ENCODE measurements at places on chromosomes 5 and 9.

- DNase-seq = no peak
Measured at GRCh38 chr9:110293248-110293647, 36.9 kb upstream of the TXN start.

DNA sequence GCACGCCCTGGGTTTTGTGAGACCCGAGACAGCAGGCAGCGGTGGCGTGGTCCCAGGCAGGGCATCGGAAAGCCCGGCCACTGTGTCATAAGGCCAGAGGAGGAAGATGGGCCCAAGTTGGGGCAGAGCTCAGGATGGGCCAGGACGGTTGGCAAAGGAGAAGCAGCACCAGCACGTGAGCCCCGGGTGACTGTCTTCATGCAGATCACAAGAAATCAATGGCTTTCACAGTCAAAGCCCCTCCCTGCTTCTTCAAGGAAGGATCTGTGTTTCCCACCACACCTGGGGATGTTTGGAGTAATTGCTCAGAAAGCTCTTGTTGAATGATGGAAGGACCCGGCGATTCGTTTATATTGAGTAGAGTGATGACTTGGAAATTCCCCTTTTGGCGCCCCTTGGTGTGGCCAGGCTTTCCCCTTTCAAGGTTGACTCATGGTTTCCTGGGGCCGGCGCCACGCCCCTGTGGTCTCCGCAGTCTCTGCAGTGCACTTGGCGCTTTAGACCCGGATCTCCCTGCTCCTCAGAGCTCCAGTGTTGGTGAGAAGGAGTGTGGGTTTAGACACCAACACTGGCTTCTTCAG is 52.1 kb downstream of the IL31RA start:
- peak; percentile 59 for DNase-seq

- DNase-seq = no peak
Measured at GRCh38 chr9:134548618-134549017, 93.0 kb upstream of the COL5A1 start.

DNA sequence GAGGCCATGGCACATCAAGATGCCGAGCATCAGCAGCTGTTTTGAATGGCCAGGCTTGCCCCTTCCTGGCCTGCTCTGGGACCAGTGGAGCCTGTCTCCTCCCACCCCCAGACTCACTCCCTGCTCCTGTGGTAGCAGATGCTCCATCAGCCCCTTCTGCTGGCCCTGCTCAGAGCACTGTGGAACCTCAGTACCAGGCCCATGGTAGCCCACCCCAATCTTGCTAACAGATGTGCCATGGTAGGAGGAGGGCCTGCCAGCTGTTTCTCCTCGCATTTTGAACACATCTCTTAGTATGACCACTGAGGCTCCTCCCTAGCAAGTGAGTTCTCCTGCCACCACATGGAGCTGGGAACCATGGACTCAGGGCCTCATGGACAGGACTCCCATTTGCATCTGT is 29.5 kb downstream of the COL27A1 start:
- DNase-seq = no peak

DNA sequence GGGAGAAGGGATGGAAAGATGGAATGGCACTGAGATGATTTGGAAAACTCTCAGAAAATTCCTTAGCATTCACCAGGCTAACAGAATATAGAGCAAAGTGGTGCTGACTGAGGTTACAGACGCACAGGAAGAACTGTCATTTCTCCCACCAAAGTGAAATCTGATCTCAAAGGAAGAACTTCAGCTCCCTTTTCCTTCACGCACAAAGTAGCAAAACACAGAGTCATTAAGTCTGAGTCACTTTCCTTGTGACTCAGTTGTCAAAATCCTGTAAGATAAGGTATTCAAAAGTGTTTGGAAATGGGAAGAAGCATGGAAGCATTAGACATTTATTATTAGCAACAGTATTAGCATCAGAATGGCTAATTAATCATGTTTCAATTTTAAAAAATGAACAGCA is 11.7 kb downstream of the MPDZ start:
- DNase-seq = no peak

- DNase-seq = no peak
Measured at GRCh38 chr9:92297611-92298010, 4.1 kb upstream of the IARS1 start.

GRCh38 chr9:126326228-126327005 is at the start of gene MVB12B:
Gene MVB12B, plus strand, starts transcription at chr9:126326829. Its CDS starts 101 bp downstream, at chr9:126326930.
- DNase-seq = peak; percentile 42

- DNase-seq = no peak
Measured at GRCh38 chr5:136620016-136620419, 254.7 kb upstream of the TRPC7 start.

GRCh38 chr5:171418316-171418981 is 998 bp upstream of the FGF18 start:
- peak; percentile 61 for DNase-seq

- DNase-seq = no peak
Measured at GRCh38 chr5:16690243-16690852, 73.6 kb upstream of the RETREG1 start.

DNA sequence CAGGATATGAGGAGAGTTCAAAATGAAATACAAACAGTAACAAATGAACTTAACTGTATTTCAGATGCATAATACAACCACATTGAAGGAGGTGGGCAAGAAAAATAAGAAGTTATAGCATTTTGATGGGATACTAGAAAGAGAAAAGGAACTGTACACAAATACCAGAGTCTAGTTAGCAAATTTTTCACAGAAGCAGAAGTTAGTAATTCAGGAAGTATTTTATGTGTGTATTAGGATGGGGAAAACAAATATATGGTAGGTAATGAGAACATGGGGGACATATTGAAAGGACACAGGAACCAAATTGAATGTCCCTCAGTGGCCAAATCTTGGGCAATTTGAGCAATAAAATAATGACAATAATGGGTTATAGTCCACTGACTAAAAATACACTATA is 18.4 kb downstream of the GM2A start:
- DNase-seq = no peak

GRCh38 chr9:135306699-135307098 is 172.9 kb upstream of the PPP1R26 start:
- DNase-seq = no peak

GRCh38 chr9:133184971-133185370 is 21.3 kb upstream of the GBGT1 start:
- peak; percentile 20 for DNase-seq

DNA sequence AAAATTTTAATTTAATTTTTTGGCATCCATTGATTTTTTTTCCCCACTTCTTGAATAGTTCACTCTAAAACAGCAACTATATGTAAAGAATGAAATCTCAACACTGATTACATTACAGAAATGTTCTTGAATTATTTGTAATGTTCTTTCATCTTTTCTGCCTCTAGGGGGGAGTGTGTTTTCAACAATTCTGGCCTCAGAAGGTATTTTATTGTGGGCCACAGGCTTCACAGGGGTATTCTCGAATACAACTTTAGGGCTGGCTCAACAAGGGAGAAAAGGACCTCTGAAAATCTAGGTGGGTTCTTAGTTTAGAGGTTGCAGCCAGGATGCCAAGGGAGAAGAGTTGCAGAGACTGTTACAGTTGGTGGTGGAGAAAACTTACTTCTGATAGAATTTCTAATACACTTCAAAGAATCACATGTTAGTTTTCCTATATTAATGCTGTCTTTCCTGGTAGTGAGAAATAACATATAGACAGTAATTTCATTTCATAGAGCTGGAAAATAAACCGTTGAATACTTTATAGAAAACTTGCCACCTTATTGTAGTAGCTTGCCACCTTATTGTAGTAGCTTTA is 3.6 kb upstream of the NPR3 start:
- no peak for DNase-seq

- DNase-seq = no peak
Measured at GRCh38 chr5:131769961-131770360, 26.9 kb downstream of the FNIP1 start.

- DNase-seq = no peak
Measured at GRCh38 chr5:127549551-127549950, 32.1 kb downstream of the PRRC1 start.

- DNase-seq = peak; percentile 39
Measured at GRCh38 chr5:174951151-174951780, 226.9 kb downstream of the MSX2 start.

DNA sequence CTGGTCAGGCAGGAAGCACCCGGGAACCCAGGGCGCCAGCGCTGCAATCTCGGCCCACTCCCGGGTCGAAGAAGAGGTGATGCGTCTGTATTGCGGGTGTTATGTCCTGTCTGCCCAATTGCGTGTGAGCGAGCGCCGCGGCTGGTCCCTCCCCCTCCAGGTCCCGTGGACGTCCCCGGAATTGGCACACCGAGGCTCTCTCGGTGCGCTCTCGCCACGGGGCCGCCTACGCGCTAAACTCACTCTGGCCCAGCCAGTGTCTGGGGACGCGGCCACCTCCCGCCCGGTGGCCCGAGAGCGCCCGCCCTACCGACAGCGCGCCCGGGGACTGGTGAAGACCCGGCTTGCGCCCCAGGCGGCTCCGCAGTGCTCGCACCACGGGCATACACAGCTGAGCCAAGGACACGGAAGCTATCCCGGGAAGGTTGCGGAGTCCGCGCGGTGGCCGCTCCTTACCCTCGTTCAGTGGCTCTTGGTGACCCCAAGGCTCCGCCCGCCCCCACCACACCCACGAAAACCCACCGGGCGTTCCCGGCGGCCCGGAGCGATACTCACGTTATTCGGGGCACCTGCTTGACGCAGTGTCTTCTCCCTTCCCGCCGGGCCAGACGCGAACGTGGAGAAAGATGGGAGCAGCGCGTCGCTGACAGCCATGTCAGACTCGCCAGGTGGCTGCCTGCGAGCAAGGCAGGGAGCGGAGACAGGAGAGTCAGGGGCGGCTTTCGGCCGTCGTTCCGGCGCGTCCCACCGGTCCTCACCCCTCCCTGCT is 1.0 kb downstream of the KLF4 start:
- no peak for DNase-seq

Measured in stimulated activated CD4-positive, alpha-beta T cell treated with anti-CD3 and anti-CD28 coated beads, Interleukin-2, amount 100 ng/mL, for 48 hours (primary cell).